ENCODE measurements at places on chromosomes 1 and 21.

DNA sequence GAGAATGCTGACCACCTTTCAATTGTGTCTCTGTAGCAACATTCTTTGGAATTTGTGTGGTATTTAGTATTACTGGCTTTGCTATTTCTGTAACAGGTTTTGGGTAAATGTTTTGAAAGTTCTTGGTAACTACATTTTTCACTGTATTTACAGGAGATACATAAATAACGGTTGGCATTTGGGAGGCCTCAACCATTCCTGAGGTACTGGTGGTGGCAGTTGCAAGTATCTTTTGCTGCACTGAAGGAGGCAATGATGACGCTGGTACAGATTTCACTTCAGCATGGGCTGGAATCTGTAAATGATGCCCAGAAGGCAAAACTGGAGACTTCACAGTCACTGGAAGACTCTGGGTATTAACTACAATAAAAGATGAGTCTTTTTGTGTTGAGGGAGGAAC lies 11.7 kb downstream of the LRIF1 start:
- no peak for DNase-seq

DNA sequence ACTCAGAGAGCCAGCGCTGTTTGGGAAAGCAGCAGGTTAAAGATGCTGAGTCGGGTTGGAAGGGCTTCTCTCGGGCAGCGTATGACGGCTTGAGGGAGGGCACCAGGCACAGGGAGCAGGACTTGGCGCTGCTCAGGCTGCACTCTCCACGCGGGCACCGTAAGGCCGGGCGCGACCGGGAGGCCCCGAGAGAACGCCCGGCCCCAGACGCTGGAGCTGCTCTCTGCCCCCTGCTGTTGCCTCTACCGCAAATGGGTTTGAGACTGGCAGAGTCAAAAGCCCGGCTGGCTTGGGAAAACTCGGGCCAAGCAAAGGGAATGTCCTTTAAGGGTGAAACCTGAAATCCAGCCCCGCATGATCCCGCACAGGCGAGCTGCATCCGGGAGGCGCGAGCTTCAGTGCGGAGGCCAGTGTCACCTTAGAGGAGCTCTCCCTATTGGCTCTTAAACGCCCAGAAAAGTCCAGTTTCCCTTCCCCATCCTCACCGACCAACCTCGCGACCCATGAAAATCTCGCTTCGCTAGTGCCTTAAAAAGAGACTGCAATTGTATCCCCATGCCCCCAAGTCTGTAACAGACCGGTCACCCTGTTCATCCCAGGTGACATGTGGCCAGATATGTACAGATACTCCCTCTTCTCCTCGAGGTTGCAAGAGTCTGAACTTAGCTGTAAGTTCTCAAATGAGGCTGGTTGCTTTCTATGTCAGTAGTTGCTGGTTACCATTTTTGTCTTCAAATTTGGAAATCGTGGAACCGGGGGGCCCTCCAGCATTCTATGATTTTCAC lies 1.1 kb downstream of the PRRX1 start:
- DNase-seq = no peak

DNA sequence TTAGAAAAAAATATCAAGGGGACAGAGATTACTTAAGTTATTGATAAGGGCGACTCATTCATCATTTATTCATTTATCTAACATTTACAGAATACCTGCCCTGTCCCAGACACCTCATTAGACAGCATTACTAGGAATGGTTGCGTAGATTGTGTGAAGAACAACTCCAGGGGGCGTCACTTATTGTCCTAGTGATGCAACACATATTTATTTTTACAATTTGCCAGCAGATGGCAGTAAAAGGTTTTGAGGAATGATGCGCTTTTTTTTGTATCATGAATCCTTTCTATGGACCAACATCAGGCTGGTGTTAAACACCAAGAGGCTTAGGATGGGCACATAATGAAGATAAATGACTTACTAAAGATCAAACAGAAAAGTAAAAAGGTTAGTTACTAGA lies 5.5 kb downstream of the NCAM2 start:
- DNase-seq = no peak

GRCh38 chr1:112888630-112889029 lies 67.4 kb downstream of the SLC16A1 start:
- DNase-seq = no peak
